ENCODE measurements at places on chromosomes 5 and 9.

GRCh38 chr5:11415751-11416150 is 488.5 kb downstream of the CTNND2 start:
- DNase-seq, result no peak

GRCh38 chr5:168334695-168335094 is 43.2 kb downstream of the WWC1 start:
- DNase-seq, result no peak

DNA sequence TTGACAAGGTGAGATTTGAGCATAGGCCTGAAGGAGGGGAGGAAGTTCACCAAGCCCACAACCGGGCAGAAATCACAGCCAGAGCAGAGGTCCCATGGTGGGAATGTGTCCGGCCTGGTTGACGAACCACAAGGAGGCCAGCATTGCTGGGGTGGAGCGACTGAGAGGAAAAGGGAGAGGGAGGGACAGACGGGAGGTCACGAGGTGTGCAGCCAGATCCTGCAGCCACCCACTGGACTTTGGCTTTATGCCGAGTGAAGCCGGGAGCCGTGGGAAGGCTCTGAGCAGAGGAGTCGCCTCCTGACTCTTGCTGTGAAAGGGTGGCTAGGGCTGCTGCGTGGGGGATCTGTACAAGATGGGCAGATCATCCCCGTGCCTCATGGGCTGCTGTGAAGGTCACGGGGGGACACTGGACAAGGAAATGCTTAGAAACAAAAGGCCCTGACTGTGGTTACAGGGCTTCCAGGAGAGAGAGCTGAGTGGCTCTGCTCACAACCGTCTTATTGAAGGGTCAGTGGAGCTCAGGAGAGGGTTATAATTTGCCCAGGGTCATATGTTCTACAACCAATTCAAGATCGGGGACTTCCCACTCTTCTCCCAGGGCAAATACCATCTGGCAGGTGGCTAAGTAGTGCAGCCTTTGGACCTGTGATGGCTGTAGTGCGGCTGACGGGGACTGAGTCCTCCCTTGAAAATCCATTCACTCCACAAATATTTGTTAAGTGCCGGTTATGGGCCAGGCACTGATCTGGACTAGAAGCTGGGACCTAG is 15.6 kb upstream of the CD74 start:
- DNase-seq, result peak; percentile 59

DNA sequence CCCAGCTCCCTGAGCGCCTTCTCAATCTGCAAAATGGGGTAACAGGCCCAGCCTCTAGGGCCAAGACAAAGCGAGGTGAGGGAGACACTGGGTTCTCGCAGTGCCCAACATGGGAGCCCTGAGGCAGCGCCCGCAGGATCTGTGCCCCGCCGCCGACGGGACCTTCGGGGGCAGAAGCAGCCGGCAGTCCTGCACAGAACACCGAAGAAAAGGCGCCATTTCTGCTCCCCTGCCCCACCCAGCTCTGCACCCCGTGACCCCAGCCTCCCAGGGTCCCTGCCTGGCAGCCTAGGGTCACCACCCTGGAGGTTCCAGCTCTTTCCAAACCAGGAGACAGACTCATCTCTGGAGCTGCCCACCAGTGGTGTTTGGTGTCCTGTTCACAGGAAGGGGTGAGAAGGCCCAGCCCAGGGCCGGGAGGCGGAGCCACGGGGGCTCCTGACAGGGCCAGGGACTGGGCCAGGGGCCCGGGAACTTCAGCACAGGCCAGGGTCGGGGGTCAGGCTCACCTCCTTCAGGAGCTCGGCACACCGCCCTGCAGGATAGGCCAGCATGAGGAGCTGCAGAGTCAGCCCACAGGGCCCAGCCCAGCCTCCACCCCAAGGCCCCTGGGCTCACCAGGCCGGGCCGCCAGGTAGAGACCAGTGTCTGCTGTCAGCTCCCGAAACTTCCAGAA is 3.3 kb downstream of the LCN8 start:
- no peak for DNase-seq
